ENCODE measurements at places on chromosomes 7 and 10.
A peak's percentile ranks its signal among the peaks of the same experiment; 100 is the strongest.

DNA sequence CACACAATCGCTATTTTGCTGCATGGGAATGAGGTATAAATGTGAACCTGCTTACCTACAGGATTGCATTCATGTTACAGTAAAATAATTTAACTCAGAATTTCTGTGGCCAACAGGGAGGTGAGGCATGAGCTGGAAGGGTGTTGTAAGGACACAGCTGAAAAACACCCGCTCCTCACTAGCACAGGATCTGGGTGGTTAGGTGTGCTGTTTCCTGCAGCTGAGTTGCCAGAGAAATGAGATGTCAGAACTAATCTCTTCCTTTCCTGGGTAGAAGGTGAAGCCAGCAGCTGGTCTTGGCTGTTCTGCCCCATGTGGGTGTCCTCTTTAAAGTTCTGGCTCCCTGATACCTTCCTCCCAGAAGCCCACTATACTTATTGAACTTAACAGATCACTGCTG is 39.0 kb upstream of the ZNF438 start:
- no peak for DNase-seq

- no peak for DNase-seq
Measured at GRCh38 chr10:113140143-113141011, 190.3 kb downstream of the TCF7L2 start.

DNA sequence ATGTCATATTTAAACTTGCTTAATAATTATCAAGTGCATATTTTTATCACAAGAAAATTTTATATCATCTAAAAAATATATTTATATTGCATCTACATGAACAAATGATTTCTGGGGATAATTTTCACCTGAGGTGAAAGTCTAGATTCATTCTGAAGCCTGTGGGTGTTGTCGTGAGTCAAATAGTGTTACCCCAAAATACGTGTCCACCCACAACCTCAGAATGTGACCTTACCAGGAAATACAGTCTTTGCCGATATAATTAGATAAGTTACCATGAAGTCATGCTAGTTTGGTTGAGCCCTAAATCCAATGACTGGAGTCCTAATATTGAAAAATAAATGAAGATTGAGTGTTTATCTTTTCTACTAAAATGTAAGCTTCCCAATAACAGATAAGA is 203.0 kb upstream of the MDFIC start:
- no peak for DNase-seq

DNA sequence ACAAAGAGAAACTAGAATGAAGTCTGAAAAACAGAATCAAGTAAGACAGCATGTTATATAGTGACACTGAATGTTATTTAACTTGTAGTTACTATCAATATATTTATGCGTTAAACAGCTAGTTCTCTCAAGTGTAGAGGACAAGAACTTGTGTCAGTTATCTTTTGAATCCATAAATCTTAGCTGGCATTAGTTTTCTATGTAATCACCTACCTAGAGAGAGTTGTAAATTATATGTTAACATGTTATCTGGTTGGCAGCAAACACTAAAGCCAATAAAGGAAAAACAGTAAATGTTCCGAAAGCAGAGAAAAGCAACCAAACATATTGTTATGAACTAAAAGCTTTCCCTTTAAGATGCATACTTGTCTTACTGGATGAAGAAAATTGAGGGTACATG is 36.8 kb downstream of the SLC18A2 start:
- no peak for DNase-seq

GRCh38 chr10:101451667-101452069 is 97.7 kb downstream of the BTRC start:
- no peak for DNase-seq

DNA sequence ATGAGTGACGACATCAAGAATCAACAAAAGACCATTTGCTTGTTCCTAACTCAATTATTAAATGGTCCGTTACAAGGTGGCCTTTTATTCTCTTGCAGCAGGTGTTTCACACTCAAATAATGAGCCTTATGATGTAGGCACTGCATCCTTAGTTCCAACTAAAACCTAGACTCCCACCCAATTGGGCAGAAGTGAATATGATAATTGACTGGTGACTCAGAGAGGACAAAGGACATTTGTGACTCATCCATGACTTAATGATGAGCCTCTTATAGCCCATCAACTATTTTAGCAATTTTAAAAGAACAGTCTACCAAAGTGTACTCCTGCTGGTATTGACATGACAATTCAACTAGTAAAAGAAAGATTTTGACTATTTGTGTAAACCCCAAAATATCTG is 1027.8 kb upstream of the PHF14 start:
- peak; percentile 62 for DNase-seq

DNA sequence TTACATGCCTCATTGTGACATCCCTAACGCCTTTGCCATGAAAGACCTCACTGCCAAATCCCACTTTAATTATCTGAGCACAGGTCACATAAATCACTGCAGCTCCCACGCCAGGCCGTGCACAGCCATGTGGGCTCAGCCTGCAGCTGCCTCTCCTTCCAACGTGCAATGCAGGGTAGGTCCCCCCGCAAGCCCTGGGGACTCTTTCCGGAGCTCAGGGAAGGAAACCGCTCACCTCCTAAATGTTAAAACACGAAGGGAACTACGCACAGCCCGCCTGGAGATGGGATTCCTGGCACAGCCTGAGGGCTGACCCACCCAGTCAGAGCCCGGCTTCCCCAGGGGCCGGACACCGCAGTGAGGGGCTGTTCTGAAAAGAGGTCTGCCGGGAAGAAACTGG is 128.0 kb downstream of the MAD1L1 start:
- DNase-seq: no peak

DNA sequence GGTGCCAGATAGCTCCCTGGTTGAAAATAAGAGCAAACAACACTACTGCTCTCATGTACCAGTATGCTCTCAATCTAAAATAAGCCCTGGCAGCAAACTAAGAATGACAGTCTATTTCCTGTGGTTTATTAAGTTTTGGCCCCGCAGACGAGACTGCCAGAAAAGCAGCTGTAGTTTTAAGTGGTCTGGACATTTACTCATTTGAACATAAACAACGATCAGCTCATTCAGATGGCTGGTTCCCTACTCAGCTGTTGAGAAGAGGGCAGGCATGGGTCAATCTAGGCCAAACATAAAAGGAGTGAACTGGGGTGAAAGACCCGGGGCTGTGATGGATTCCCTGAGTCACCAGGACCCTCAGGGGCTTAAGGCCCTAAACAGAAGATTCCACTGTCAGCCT is 4.5 kb downstream of the TRIL start:
- no peak for DNase-seq

- no peak for DNase-seq
Measured at GRCh38 chr7:4755045-4755444, 20.4 kb upstream of the AP5Z1 start.

GRCh38 chr10:99612167-99612831 is 7.9 kb downstream of the SLC25A28 start:
- peak; percentile 49 for DNase-seq

DNA sequence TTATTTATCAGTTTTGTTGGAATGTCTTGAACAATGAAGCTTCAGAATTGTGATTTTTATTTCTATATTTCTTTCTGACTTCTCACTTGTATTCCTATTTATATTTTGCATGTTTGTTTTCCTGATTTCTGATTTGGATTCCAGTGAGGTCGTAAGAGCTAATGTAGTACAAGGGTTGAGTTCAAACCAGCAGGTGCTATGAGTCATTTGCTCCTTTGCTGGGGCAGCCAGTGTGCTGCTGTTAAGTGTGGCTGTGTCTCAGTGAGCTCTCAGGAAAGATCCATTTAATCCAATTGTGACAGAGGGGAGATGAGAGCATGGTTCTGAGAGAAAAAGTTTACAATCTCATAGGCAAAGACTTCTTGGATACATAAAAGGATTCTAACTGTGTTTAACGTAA is 48.6 kb downstream of the MCU start:
- no peak for DNase-seq

DNA sequence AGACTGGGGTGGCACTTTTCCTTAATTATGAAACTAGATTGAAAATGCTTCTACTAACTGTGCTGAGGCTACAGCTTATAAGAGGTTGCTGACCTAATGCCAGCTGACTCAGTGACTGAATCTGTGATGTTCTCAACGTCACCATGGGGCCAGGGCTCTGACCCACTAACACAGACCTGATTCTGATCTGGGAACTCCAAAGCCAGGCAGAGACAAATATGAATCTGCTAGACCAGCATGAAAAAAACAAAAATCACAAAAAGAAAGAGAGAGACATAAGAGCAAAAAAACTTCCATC is 16.1 kb downstream of the USP6NL start:
- DNase-seq: no peak

- no peak for DNase-seq
Measured at GRCh38 chr7:77415823-77416620, at the start of gene GSAP. GSAP (minus strand) TSS chr7:77416349; CDS start chr7:77416321, 28 bp downstream.

- DNase-seq: no peak
Measured at GRCh38 chr10:128087146-128087883, 38.9 kb downstream of the MKI67 start.

GRCh38 chr7:35555934-35556333 is 139.0 kb downstream of the HERPUD2 start:
- no peak for DNase-seq

DNA sequence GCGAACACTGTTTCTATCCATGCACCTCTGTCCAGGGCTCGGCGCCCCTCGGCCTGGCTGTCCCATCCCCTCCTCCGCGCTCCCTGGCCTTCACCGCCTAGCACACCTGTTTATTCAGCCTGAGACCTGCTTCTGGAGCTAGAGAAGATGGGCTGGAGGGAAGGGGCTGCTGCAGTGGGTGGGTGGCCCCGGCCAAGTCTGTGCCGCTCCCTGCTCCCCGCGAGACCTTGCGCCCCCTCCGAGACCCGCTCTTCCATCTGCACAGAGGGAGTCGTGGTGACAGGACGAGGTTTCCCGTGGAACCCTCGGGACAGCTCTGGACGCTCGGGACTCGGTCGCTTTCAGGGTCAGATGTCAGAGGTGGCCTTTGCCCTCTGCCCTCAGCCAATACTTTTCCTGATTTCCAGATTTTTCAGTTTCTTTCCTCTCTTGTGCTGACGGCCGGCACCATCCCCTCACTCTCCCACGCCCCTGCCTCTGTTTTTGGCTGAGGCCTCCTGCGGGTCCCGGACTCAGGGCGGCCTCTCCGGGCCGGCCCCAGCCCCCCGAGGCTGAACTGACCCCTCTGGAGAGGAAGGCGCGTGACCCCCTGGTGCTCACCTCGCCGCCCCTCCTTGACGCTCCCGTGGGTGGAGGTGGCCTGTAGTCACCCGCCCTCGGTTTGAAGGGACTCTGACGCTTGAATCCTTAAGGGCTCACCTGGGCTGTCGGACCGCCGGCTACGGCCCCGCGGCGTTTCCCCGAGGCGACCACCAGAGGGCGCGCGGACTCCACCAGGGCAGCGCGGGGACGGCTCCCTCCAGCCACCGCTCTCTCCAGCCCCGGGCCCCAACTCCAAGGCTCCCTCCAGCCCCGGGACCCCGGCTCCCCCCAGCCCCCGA is 15.6 kb downstream of the SHH start:
- peak; percentile 30 for DNase-seq

DNA sequence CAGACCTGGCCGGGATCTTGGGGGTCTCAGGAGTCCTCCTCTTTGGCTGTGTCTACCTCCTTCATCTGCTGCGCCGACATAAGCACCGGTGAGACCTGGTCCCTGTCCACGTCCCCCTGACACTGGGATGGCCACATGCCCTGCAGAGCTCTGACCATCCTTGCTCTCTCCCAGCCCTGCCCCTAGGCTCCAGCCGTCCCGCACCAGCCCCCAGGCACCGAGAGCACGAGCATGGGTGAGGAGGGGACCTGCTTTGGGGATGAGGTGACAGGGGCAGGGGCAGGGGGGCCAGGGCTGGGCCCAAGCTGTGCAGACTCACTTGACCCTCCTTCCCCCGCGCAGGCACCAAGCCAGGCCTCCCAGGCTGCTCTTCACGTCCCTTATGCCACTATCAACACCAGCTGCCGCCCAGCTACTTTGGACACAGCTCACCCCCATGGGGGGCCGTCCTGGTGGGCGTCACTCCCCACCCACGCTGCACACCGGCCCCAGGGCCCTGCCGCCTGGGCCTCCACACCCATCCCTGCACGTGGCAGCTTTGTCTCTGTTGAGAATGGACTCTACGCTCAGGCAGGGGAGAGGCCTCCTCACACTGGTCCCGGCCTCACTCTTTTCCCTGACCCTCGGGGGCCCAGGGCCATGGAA is 959 bp downstream of the PVRIG start:
- DNase-seq: no peak

- no peak for DNase-seq
Measured at GRCh38 chr7:75656740-75657139, 82.0 kb downstream of the HIP1 start.

GRCh38 chr10:102674566-102674965 is 30.3 kb downstream of the TRIM8 start:
- DNase-seq: no peak

DNA sequence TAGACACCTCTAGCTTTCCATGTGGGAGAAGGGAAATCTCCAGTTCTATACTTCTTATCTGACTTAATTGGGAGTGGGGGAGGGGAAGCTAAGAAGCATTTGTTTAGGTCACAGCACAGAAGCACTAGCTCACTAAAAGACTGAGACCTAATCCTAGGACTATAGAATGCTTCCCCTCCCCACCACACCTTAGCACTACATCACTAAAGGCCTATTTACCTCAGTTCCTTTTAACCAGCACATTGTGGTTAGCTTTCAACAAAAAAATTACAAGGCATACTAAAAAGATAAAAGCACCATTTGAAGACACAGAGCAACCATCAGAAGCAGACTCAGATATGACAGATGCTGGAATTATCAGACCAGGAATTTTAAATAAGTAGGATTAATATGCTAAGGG is 53.8 kb upstream of the ADRA2A start:
- DNase-seq: no peak

GRCh38 chr7:90472805-90473540 is 3.5 kb downstream of the PTTG1IP2 start:
- DNase-seq: no peak

DNA sequence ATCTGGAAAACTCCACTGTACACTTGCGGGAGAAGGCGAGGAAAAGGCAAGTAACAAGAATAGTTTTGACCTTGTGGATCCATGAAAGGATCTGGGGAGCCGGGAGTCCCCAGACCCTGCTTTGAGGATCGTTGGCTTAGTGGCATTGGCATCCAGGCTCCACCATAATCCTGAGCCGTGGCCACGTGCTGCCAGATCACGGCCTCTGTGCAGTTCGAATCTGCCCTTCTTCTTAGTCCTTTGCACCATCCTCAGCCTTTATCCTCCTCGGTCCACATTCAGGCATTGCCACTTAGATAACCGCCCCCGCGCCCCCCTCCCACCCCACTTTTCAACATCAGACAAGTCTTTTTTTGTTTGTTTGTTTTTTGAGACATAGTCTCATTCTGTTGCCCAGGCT is 201.4 kb downstream of the CUX1 start:
- DNase-seq: no peak
